ENCODE measurements at places on chromosomes 16 and 17. TPM values are rescaled to one million over a fixed set of nuclear protein-coding genes. Genes with fewer than 3 reads are reported as not detected.

The HASPIN gene
- total RNA-seq = 17.5 TPM

The AKAP1 gene
- 21.4 TPM for total RNA-seq

The STX8 gene
- total RNA-seq = 62.6 TPM

The FAM171A2 gene
- 0.37 TPM for total RNA-seq

The IFT20 gene
- total RNA-seq = 24.6 TPM

The TMEM114 gene
- not detected for total RNA-seq

The PPP1R27 gene
- not detected for total RNA-seq

- H3K4me3 ChIP-seq = no peak overlapping the region
- peaks cover under 1% of the 10 kb centered on the region for H3K36me3 ChIP-seq
- peaks cover 25% of the 10 kb centered on the region for H3K27me3 ChIP-seq
- DNase-seq = no peak
- no peak overlapping the region for H3K27ac ChIP-seq
- peaks cover under 1% of the 10 kb centered on the region for H3K4me1 ChIP-seq
Observed at GRCh38 chr16:66705790-66706505, 9.4 kb upstream of the CMTM4 start.

GRCh38 chr17:64085650-64086005 is 44.3 kb downstream of the ERN1 start:
- H3K4me1 ChIP-seq = peaks cover 24% of the 10 kb centered on the region
- H3K36me3 ChIP-seq = peaks cover 3% of the 10 kb centered on the region
- no peaks in the 10 kb centered on the region for H3K27me3 ChIP-seq
- no peak for DNase-seq
- no peak overlapping the region for H3K27ac ChIP-seq
- no peak overlapping the region for H3K4me3 ChIP-seq
